ENCODE measurements at places on chromosomes 11 and 22. TPM values are rescaled to one million over a fixed set of nuclear protein-coding genes. Genes with fewer than 3 reads are reported as not detected.
A peak's percentile ranks its signal among the peaks of the same experiment; 100 is the strongest.

DNA sequence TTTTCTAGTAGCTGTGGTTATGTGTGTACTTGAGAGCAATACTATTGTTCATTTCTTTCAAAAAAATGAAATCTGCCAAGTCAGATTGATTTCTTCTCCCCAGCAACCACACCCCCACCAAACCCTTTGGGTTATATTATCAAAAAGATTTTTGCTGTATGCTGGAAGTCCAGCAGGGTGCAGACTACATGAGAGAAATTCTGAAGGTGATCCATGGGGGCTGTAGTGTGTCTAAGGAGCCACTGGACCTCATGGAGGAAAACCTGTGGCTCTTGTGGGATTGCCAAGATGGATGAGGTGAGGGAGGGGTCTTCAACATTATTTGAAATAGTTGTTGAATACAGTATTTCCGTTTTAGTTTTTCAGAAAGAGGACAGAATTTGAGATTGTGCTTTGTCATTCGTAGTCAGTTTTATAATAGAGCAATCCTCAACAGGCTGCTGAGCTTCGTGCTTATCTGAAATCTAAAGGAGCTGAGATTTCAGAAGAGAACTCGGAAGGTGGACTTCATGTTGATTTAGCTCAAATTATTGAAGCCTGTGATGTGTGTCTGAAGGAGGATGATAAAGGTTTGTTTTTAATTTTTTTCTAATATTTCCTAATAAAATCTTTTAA, 3.1 kb downstream of the EIF3M start:
- H3K4me1 ChIP-seq: peaks cover 10% of the 10 kb centered on the region
- H3K27me3 ChIP-seq: no peaks in the 10 kb centered on the region
- H3K36me3 ChIP-seq: peaks cover 16% of the 10 kb centered on the region
- no peak overlapping the region for H3K27ac ChIP-seq

GRCh38 chr11:112652786-112653390, 308.3 kb upstream of the NCAM1 start:
- DNase-seq: no peak
- no peak overlapping the region for H3K4me3 ChIP-seq
- H3K36me3 ChIP-seq: no peaks in the 10 kb centered on the region
- no peaks in the 10 kb centered on the region for H3K27me3 ChIP-seq

DNA sequence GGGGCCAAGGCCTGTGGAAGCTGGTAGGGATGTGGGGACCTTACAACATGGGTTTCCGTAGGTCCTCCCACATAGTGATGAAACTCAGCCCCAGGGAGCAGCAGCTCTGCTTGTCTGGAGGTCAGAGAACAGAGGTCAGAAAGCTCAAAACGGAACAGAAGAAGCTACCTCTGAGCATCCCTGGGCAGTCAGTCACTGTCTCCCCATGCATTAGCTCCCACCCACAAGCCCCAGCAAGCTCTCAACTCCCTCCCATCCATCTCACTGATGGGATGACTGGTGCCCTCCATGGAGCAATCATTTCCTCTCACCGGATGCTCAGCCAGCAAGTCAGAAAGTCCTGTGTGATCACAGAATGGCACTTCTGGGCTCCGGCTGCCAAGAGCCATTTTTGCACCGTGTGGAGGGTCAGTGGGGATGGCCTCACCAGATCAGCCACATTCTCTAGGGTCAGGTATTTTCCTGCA, 1.9 kb downstream of the TPP1 start:
- peaks cover 26% of the 10 kb centered on the region for H3K4me1 ChIP-seq
- no peak for DNase-seq
- H3K4me3 ChIP-seq: no peak overlapping the region
- H3K27ac ChIP-seq: no peak overlapping the region
- no peaks in the 10 kb centered on the region for H3K27me3 ChIP-seq
- H3K36me3 ChIP-seq: no peaks in the 10 kb centered on the region

- H3K27ac ChIP-seq: no peak overlapping the region
- no peak for DNase-seq
- no peaks in the 10 kb centered on the region for H3K4me1 ChIP-seq
- H3K36me3 ChIP-seq: no peaks in the 10 kb centered on the region
Measured at GRCh38 chr11:119941636-119942411, 196.1 kb downstream of the TRIM29 start.

- no peak for DNase-seq
- no peaks in the 10 kb centered on the region for H3K4me1 ChIP-seq
- H3K27ac ChIP-seq: no peak overlapping the region
Measured at GRCh38 chr11:76397383-76397782, 16.3 kb downstream of the GVQW3 start.

- H3K27ac ChIP-seq: no peak overlapping the region
- no peak overlapping the region for H3K4me3 ChIP-seq
- no peaks in the 10 kb centered on the region for H3K4me1 ChIP-seq
- H3K36me3 ChIP-seq: no peaks in the 10 kb centered on the region
Measured at GRCh38 chr22:41596776-41597634, 7.4 kb upstream of the PMM1 start.

- peaks cover 85% of the 10 kb centered on the region for H3K27me3 ChIP-seq
- no peak overlapping the region for H3K27ac ChIP-seq
- H3K4me1 ChIP-seq: peaks cover 11% of the 10 kb centered on the region
- DNase-seq: no peak
- no peaks in the 10 kb centered on the region for H3K36me3 ChIP-seq
Measured at GRCh38 chr11:124872280-124872679, 7.0 kb downstream of the ROBO3 start.

GRCh38 chr11:92628401-92629292, 340.8 kb upstream of the MTNR1B start:
- no peak overlapping the region for H3K4me3 ChIP-seq
- H3K4me1 ChIP-seq: peaks cover 13% of the 10 kb centered on the region

- H3K27ac ChIP-seq: no peak overlapping the region
- peak; percentile 40 for DNase-seq
- H3K4me1 ChIP-seq: peaks cover 46% of the 10 kb centered on the region
- no peaks in the 10 kb centered on the region for H3K36me3 ChIP-seq
- peaks cover 21% of the 10 kb centered on the region for H3K27me3 ChIP-seq
- H3K4me3 ChIP-seq: no peak overlapping the region
Measured at GRCh38 chr11:8083871-8084281, 2.9 kb downstream of the TUB start.

DNA sequence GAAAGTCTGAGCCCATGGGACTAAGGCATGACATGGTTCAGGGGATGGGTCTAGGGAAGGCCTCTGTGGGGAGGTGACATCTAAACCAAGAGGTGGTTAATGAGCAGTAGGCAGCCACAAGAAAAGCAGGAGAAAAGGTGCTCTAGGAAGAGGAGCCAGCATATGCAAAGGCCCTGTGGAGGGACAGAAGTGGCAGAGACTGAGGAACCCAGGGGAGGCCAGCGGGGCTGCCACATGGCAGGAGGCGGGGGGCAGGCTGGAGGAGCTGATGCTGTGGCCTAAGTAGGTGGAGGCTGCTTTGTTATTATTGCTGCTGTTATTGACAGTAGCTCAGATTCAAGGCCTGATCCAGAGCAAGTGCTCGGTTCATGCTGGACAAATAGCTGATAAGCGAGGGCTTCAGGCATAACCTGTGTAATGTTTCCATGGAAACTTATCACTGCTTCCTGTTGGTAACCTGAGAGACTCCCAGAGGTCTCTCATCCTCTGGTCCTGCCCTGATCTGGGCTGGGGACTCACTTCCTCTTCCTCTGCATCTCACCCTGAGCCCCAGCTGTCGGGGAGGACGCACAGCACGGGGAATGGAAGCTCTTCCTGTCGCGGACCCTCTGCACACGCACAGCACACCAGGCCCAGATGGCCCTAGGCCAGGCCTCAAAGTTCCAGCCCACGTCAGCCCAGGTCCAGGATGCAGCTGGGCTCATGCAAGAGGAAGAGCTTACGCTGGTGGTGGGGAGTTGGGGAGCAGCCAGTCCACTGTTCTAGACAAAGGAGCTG, 75.2 kb upstream of the TP53I11 start:
- no peak overlapping the region for H3K27ac ChIP-seq
- no peaks in the 10 kb centered on the region for H3K27me3 ChIP-seq
- H3K4me3 ChIP-seq: no peak overlapping the region
- H3K36me3 ChIP-seq: no peaks in the 10 kb centered on the region
- H3K4me1 ChIP-seq: peaks cover 9% of the 10 kb centered on the region
- no peak for DNase-seq

GRCh38 chr11:67117672-67118180, 1.3 kb upstream of the KDM2A start:
- no peaks in the 10 kb centered on the region for H3K36me3 ChIP-seq
- peaks cover 23% of the 10 kb centered on the region for H3K4me1 ChIP-seq
- peak overlapping the region; percentile 54 for H3K4me3 ChIP-seq
- peak overlapping the region; percentile 91 for H3K27ac ChIP-seq

GRCh38 chr11:118212781-118213191, 12.0 kb downstream of the JAML start:
- no peaks in the 10 kb centered on the region for H3K27me3 ChIP-seq
- H3K36me3 ChIP-seq: no peaks in the 10 kb centered on the region
- H3K4me1 ChIP-seq: peaks cover 47% of the 10 kb centered on the region
- no peak overlapping the region for H3K4me3 ChIP-seq

GRCh38 chr11:114057147-114057546, 2.4 kb upstream of the ZBTB16 start:
- no peaks in the 10 kb centered on the region for H3K36me3 ChIP-seq
- no peak for DNase-seq
- peak overlapping the region; percentile 51 for H3K27ac ChIP-seq
- H3K4me3 ChIP-seq: peak overlapping the region; percentile 70
- H3K27me3 ChIP-seq: peaks cover 65% of the 10 kb centered on the region

DNA sequence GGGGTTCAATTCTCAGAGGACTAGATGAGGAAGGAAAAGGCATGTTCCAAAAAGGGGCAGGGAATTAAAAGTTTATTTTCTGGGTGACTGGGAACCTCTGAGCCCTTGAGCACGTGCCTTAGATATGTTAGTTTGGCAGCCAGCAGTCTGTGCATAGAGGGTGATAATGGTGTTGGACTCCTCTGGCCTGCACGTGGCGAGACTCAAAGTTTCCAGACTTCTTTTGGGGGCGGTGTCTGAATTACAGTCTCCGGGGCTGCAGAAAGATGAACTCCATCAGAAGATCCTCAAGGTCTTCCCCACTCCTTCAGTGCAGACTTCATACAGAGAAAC, 861 bp upstream of the ZNRF3 start:
- H3K36me3 ChIP-seq: no peaks in the 10 kb centered on the region
- H3K4me1 ChIP-seq: peaks cover 28% of the 10 kb centered on the region
- DNase-seq: no peak
- H3K4me3 ChIP-seq: peak overlapping the region; percentile 60

DNA sequence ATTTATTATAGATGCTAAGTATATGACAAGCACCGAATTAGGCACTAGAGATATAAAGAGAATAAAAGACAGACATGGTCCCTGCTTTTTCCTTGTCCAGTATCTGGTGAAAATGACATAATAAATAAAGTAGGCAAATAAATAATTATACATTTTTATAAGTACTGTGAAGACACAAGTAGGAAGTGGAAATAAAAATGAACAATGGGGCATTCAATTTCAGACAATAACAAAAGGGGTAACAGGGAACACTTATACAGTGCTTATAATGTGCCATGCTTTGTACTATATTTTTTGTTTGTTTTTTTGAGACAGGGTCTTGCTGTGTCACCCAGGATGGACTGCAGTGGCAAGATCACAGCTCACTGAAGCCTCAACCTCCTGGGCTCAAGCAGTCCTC, 4.3 kb downstream of the KBTBD3 start:
- H3K4me3 ChIP-seq: no peak overlapping the region
- no peaks in the 10 kb centered on the region for H3K36me3 ChIP-seq
- no peak overlapping the region for H3K27ac ChIP-seq
- H3K27me3 ChIP-seq: no peaks in the 10 kb centered on the region

- H3K27ac ChIP-seq: no peak overlapping the region
- DNase-seq: no peak
- no peak overlapping the region for H3K4me3 ChIP-seq
Measured at GRCh38 chr22:23544852-23545251, 35.2 kb downstream of the IGLL1 start.

IRF7 gene
- 18.4 TPM for total RNA-seq

MOGAT2 gene
- not detected for total RNA-seq

EMID1 gene
- total RNA-seq: 17.7 TPM

SMTNL1 gene
- 0.28 TPM for total RNA-seq

SLC22A8 gene
- not detected for total RNA-seq

AP5B1 gene
- total RNA-seq: 3.6 TPM

KCNE3 gene
- 1.3 TPM for total RNA-seq

TOP3B gene
- total RNA-seq: 53.9 TPM

All from neural progenitor cell (in vitro differentiated cells).